ENCODE measurements at places on chromosomes 4 and X.
A peak's percentile ranks its signal among the peaks of the same experiment; 100 is the strongest.

- no peak for DNase-seq
These were observed 9.8 kb downstream of the CAPN6 start for GRCh38 chrX:111260451-111260850.

DNA sequence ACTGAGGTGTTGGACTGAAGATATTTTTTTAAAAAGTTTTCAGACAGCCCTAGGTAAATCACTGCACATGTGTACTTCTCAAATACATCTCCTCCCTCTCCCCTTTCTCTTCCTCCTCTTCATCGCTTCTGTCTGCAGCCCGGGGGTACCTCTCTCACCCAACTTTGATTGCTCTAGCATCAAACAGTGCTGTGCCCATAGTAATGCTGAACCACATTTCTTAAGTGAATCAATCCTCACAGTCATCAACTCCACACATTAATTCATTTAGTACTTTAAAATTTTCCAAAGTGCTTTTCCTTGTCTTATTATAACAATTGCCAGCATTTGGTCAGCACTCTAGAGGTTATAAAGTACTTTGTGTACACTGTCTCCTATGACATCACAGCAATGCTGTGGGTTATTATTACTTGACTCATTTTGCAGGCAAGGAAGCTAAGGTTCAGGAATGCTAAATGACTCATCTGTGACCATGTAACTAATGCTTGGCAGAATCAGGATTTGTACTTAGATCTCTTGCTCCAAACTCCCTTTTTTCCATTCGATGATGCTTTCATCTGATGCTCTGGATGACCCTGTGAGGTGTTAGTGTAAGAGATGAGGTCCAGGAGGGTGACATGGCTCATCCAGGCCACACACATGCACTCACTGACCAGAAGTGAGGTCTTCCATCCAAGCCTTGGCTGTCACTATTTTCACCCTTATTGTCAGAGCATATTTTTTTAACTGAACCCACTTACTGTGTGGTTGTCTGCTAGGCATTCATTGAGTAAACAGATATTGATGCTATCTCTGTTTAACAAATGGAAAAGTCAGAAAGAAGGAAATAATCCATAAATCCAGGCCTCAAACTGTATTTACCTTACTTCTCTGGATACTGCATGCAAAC is 58.8 kb downstream of the RHOH start:
- DNase-seq, result peak; percentile 32

DNA sequence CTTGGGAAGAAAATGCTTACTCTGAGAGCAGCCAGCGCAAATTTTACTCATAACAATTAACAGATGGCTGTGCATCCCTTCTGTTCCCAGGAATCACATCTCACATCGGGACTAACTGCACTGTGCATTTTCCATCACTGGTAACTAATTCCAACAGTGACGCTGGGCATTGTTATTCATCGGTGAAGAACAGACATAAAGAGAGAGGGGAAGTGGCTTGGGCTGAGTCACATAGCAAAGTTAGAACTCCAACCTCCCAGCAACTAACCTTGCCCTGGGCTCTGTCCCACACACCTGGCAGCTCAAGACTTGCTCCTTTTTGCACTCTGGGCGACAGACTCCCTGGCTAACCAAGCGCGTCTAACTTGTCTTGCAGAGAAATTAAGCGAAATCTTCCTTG is 6.4 kb upstream of the LONRF3 start:
- no peak for DNase-seq

GRCh38 chr4:102324730-102325129 is 20.6 kb downstream of the SLC39A8 start:
- DNase-seq, result no peak

DNA sequence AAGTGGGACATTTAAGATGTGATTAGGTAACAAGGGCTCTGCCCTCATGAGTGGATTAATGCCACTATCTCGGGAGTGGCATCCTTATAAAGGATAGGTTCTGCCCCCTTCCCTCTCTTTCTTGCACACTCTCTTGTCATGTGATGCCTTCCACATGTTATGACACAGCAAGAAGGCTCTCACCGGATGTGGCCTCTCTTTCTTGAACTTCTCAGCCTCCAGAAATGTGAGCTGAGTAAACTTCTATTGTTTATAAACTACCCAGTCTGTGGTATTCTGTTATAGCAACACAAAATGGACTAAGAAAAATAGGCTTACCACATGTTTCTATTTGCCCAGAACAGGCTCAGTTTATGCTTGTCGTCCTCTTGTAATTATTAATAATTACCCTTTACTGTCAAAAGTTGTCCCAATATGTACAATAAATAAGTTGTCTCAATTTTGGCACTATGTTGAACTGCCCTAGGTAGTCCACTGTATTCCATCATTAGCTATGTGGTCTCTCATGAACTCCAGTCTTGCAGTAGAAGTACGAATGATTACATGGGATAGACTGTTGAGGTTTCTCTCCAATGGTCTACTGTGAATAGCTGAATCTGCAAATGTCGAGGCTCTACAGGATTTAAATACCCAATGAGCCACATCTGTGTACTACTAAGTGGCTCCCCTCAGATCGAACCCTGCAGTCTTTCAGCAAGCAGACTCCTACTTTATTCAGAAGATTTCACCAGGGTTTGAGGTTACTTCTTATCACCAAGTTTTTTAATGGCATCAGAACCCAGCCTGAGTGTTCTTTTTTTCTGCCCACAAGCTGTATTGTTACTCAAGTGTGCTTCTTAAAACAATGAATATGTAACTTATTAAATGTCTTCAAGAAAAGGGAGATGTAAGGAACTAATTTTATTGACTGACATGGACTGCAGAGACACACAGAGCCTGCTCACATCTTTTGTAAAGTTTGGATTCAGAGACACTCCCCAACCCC is 102.0 kb upstream of the LEF1 start:
- DNase-seq, result no peak

DNA sequence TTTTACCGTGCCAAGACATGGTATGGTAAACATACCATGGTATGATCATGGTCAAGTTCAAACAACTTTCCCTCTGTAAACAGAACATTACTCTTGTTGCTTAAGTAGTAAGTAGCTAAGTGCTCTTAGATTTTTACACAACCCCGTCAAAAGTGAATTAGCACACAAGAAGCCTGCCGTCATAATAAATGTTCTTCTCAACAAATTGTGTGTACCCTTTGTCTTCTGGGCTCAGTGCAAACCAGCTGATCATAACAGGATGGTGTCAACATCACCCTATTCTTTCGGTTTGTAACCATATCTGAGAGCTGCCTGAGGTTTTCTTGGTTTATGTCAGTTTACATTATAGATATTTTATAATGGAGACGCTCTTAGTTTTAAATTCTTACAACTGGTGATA is 28.8 kb downstream of the MSL3 start:
- no peak for DNase-seq

- no peak for DNase-seq
These were observed 120.5 kb upstream of the FAT1 start for GRCh38 chr4:186844059-186844681.

DNA sequence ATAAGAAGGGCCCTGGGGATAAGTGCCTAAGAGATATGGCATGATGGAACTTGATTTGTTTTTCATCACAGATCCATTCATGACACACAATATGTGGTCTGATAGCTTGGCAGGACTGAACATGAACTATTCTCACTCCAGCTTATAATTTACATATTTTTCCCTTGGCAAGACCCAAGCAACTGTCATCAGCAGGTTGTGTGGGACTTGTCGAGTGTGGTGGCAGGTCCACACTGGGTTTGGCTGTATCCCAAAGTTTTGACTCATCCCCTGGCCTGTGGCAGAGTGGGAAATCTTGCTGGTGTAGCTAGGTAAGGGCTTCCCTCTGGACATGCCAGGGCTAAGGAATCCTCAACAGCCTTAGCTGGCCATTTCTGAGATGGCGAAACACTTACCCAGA is 81.0 kb upstream of the STIM2 start:
- no peak for DNase-seq

DNA sequence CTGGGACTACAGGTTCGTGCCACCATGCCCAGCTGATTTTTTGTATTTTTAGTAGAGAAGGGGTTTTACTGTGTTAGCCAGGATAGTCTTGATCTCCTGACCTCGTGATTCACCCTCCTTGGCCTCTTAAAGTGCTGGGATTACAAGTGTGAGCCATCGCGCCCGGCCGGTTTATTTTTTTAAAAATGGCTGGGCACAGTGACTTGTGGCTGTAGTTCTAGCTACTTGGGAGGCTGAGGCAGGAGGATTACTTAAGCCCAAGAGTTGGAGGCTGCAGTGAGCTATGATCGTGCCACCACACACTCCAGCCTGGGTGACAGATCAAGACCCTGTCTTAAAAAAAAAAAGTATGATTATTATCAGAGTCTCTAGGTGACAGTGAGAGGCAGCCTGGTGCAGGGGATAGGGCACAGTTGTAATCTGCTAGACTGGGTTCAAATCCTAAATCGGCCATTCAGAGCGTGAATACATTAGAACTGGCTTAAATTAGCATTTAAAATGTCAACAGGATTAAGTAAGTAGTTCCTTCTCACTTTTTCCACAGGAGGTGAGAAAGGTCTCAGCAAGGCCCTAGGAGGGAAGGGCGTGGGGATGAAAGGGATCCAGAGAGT is 435 bp upstream of the MGST2 start:
- DNase-seq, result no peak

DNA sequence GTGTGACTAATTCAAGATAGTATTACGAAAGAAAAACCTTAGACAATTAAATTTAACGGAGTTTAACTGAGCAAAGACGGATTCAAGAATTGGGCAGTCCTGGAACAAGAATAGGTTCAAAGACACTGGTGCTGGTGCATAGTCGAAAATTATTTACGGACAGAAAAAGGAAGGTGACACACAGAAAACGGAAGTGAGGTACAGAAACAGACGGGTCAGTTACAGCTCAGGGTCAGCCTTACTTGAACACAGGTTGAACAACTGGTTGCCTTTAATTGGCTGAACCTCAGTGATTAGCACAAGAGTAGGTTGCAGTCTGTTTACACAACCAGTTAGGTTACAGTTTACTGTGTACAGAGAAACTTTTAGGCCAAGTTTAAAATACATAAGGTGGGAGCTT is 31.5 kb downstream of the KLHL8 start:
- DNase-seq, result no peak

- DNase-seq, result no peak
These were observed 47.7 kb downstream of the EVC start for GRCh38 chr4:5758741-5759140.

DNA sequence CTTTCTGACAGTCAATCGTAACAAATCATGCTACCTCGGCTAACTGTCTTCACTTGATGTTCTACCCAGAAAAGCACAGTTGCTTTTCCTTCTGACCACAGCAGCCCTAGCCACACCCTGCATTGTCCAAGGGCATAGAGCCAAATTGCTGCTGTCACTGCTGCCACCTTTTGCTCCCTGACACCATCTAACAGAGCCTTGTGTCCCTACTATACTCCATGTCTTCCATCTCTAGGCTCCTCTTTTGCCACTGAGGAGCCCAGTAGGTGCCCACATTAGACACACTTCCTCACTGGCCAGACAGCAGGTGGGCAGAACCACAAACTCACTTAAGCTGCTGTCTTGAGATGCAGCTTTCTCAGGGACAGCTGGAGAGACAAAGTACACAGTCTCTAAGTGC is 91.4 kb downstream of the ANXA3 start:
- no peak for DNase-seq

- no peak for DNase-seq
These were observed 19.0 kb downstream of the ADRA2C start for GRCh38 chr4:3785292-3785565.

DNA sequence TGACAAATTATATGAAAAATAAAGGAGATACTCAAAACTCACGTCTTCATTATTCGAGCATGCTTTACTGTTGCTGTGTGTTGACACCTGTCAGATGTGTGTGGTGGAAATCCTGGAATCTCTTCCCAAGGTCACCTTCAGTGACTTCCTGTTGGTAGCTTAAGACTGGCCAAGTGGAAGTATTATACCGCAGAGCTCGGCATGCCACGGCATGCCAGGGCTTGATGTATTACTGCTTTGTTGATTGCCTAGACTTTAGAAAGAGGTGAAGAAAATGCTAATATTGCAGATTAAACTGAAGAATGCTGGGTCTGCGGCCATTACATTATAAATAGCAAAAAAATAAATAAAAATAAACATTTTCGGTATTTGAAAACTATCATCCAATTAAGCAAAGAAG is 4.6 kb downstream of the TREX2 start:
- DNase-seq, result no peak

- no peak for DNase-seq
These were observed 1878.4 kb downstream of the ARAP2 start for GRCh38 chr4:34365946-34366345.

- peak; percentile 15 for DNase-seq
These were observed 76.9 kb downstream of the CAMK2D start for GRCh38 chr4:113684534-113685091.

- no peak for DNase-seq
These were observed 131.5 kb downstream of the PACRGL start for GRCh38 chr4:20831746-20832145.

DNA sequence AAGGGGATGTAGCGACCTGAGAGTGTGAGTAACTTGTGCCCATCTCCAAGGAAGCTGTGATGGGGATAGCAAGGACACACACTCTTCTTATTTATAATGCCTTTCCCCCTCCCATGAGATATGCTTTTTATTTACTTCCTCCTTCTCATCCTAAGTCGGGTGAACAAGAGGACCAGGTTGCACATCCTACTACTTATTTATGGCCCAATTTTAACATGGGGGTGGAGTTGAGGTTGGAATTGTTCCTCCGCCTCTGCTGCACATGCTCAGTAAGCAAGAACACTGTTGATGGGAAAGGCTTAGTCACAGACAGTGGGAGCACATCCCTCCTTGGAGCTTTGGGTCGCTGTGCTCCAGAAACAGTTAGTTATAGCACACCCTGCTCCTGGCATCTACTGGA is 15.2 kb upstream of the TLR8 start:
- DNase-seq, result no peak

GRCh38 chr4:99885063-99885664 is 9.1 kb downstream of the LAMTOR3 start:
- DNase-seq, result no peak

DNA sequence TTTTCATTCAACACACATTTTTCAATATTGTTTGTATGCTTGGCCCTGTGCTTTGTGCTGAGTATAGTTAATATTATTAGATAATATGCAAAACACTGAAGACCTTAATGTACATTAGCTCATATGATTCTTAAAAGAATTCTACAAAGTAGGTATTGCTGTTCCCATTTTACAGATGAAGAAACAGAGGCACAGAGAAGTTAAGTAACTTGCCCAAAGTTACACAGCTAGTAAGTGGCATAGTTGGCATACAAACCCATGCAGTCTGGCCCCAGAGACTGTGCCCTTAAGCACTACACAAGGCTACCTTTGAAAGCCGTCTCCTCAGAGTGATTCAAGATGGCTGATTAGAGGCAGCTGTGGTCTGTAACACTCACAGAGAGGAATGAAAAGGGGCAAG is 293.4 kb upstream of the F9 start:
- DNase-seq, result no peak

GRCh38 chr4:188161167-188161566 is 21.9 kb downstream of the TRIML1 start:
- DNase-seq, result no peak

- no peak for DNase-seq
These were observed 29.2 kb downstream of the MSN start for GRCh38 chrX:65696613-65697012.

- DNase-seq, result peak; percentile 2
These were observed 175.8 kb upstream of the TECRL start for GRCh38 chr4:64584981-64585557.

- DNase-seq, result no peak
These were observed 264.3 kb downstream of the NPFFR2 start for GRCh38 chr4:72295966-72296557.

- DNase-seq, result no peak
These were observed 6.3 kb downstream of the PSAPL1 start for GRCh38 chr4:7428261-7429068.
